ENCODE measurements at places on chromosomes 13 and 19.
A peak's percentile ranks its signal among the peaks of the same experiment; 100 is the strongest.

GRCh38 chr19:19597809-19598306 lies 20.6 kb downstream of the PBX4 start:
- DNase-seq, result no peak

- no peak for DNase-seq
Observed at GRCh38 chr13:19090495-19090894, 91.1 kb downstream of the TUBA3C start.

DNA sequence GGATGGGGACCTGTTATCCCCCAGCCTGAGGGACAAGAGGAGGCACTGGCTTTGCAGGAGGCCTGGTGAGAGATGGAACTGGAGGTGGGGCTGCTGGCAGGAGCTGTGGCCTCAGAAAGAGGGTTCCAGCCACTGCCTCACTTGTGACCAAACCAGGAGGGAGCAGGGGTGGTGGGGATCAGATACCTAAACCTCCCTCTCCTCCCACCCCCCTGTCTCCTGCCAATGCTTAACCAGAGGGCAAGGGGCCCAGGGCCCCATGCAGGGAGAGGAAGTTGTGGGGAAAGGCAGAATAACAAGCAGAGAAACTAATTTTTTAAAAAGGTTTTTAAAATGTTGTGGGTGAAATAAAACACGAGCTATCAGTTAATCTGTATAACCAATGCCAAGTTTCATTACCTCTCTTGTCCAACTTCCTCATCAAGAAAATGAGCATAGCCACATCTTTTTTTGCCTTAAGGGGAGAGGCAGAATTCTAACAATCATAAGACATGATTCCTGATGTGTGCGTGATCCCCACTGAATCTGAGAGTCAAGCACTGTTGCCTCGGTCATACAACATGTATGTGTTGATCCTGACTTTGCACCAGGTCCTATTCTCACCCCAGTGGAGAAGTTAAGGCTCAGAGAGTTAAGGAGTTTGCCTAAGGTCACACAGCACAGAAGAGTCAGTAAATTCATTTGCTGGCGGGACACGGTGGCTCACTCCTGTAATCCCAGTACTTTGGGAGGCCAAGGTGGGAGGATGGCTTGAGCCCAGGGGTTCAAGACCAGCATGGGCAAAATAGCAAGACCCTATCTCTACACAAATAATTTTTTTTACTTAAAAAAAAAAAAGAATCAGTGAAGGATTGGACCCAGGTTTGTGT lies 12.9 kb downstream of the FXYD5 start:
- no peak for DNase-seq

DNA sequence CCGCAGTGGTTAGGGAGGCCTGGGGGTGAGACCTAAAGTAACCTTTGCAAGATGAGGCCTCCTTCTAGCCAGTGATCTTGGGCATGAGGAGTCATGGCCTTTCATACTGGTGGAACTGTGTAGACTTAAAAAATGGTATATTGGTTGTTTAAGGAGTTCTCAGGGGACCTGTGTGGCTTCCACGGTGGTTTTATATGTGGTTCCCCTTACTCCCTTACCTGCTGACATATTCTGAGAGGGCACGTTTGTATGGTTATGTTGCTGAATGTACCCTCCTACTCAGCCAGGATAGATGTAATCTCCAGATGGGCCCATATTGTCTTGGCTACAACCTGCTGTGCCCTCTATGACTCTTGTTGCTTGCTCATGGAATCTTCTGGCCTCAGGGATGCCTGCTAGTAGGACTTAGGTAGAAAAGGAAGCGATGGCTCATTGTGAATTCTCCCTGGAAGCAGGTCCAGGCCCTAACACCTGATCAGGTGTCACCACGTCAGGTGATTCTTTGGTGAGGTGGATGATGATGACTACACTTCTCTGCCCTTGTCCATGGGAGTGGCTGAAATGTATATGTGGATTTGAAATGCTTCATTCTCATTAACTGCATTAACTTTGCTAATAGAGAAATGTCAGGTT lies 1.8 kb downstream of the ZNF460 start:
- DNase-seq, result no peak

DNA sequence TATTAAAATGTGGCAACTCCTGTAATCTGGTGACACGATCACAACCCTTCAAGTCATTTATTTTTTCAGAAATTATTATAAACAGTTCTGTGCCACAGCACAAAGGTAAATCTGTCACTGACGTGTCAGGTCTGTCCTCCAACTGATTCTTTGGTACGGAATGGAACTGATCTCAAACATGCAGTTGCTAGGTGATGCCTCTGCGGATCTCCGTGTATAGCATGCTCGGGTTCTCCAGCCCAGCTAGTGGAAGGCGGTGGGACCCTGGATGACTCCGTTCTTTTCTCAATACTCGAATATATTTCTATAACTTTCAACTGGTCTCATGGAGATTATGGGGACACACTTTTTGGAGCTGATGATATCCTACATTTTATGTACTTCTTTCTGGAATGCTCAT lies 11.0 kb downstream of the RANBP3 start:
- DNase-seq, result no peak

- DNase-seq, result no peak
Observed at GRCh38 chr13:76609643-76610042, 276.6 kb downstream of the KCTD12 start.

DNA sequence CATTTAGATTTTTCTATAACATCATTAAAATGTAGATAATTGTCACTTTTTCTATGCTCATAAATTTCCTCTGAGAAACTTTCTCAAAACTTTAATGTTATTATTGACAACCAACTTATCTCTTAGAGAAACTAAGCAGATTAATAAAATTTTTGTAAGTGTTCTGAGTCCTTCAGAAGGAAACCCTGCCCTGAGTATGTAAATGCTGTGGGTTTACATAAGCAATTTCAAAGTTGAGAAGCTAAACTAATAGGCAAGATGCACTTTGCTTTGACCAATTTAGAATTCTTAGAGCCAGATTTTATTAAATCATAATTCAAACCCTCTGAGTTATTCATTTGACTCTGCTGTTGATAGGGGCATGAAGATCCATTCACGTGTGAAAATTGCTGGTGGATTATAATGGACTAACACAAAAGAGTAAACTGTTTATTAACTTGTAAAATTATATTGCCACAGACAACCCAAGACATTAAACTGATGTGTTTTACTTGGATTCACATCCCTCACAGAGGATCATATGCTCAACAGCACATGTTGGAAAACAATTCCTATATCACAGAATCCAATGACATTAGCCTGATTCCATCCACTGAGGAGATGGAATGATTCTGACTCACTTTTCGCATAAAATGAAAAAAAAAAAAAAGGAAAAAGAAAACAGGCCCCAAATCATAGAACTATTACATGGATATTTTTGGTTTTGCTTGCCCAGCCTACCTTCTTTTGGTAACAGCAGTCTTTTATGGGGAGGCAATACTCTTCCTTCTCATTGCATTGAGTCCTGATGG lies 453.7 kb upstream of the HTR2A start:
- no peak for DNase-seq

- no peak for DNase-seq
Observed at GRCh38 chr13:112697756-112698655, 8.2 kb downstream of the ATP11A start.

GRCh38 chr13:35228536-35228935 lies 248.0 kb downstream of the MAB21L1 start:
- no peak for DNase-seq

DNA sequence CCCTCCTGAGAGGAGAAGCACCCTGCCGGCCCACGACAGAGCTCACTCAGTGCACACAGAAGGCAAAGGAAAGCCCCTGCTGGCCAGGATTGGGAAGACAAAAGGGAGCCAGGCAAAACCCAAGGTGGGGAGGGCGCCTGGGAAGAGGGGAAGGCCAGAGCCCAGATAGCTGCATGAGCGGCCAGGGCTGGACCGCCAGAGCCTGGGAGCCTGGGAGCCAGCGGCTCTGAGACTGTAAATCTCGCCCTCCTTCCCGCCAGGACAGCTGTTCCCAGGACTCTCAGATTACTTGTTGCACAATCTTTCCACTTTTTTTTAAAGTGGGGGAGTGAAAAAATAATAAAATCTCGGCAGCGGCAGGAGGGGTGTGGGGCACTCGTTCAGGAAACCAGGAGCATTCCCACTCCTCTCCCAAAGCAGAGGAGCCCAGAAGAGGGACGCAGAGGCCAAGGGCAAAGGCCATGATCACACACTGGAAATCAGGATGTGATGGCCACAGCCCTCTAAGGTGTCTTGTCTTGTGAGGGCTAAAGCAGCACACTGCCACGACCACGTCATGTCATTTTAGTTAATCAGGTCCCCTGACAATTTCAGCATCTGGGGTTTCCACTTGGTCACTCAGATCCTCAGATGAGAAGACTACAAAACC lies 19.6 kb upstream of the EPHX3 start:
- peak; percentile 37 for DNase-seq

DNA sequence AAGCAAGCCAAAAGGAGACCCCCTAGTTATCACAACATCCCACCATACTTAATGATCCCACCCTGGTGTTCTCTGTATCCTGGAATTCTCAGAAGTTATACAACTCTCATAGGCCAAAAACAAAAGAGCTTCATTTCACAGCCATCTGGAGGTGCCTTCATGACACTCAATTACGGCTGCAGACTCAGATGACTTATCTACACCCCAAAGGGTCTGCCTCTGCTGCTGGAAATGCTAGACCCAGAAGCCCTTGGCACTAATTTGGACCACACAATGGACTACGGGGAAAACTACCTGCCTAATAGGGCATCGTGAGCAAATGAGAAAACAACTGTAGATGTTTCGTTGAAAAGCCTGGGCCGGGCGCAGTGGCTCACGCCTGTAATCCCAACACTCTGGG lies 40.2 kb downstream of the BRD4 start:
- no peak for DNase-seq

DNA sequence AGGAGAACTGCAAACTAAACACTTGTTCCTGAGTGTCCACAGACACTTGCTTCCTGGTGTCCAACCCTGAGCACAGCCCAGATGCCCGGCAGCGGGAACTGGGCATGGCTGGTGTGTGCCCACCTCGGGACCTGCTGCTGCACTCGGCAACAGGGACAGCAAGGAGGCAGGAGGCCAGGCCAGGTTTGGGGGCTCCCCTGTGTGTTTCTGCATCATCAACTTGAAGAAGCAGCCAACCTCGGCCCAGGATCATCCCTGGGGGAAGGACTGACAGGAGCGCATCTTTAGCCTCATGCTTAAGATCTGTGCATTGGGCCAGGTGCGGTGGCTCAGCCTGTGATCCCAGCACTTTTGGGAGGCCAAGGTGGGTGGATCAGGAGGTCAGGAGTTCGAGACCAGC lies 35.1 kb upstream of the LDLR start:
- DNase-seq, result no peak

DNA sequence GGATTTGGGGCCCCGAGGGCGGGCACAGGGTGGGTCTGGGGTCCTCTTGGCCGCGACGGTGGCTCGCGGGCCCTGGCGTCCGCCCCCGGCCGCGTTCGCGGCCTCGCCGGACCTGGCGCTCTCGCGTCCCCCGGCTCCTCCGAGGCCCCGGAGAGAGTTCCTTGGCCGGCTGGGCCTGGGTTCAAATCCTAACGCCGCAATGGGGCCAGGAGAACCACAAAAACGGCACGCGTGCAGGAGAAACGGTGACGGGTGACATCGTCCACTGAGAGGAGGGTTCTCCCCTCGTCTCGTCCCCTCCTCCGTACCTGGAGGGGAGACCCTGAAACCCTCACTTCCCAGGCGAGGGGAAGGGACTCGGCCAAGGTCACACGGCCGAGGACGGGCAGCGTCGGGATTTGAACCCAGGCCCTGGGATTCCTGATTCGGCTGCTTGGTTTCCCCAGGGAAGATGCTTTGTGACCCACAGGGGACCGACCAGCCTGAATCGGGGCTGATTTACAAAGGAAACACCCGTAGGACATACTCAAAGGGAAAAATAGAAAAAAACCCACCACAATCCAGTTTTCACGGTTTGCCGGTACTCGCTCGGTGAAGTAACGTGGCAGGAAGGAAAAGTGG lies 624 bp downstream of the SAFB start:
- peak; percentile 8 for DNase-seq

- peak; percentile 65 for DNase-seq
Observed at GRCh38 chr13:27792393-27793218, at the start of gene GSX1. TSS of gene GSX1 (plus strand) at chr13:27792483. CDS start at chr13:27792691, 208 bp downstream.

DNA sequence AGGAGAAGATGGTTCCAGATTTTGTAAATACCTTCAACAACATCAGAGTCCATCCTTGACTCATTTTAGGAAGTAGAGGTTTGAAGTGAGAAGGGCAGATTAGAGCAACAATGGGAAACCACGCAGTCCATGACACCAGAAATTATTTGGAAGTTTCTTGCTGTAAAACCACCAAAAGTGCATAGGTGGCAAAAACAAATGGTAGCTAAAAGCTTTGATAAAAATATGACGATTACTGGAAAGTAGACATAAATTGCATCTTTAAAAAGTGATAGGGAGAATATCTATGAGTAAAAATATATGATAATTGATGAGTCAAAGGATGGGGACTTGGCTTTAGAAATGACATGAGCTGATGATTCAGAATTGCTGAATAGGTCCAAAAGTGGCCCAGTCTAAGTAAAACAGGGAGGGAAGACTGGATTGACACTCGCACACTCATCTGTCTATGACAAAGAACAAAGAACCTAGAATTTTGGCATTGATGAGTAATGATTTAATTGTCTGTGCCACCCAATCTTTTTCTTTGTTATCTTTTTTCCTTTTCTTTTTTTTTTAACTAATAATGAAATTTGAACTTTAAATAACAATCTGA lies 472.2 kb downstream of the MYO16 start:
- DNase-seq, result no peak

- peak; percentile 39 for DNase-seq
Observed at GRCh38 chr19:55460670-55461258, 678 bp downstream of the ISOC2 start.

DNA sequence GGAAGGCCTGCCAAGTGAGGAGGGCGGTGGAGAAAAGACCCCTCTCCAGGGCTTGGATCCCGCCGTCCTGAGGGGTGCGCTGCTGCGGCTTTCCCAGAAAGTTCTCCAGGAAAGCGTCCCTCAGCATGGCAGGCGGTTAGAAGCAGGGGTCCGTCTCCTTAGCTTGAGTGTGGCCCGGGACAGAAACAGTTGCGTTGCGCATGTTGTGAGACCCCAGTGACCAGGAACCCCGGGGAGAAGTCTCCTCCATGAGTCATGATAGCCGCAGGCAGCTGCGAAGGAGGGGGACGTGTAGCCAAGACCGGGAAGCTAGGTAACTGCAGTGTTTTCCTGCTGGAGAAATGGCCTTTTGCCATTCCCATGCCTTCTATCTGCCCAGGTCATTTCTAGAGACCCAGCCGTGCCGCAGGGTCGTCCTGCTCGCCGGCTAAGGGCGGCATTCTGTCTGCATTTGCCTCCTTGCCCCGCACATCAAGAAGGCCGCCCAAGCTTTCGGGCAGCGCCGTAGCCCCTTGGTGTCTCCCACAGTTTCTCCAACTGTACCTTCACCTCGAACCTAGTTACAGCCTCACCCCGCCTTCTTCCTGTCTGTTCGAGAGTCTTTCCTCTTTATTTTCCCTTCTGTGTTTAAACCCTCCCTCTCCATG lies 64.3 kb downstream of the TM9SF2 start:
- DNase-seq, result no peak
